Activated CD4-positive, alpha-beta T cell treated with anti-CD3 and anti-CD28 coated beads for 24 hours (primary cell): ENCODE measurements at places on chromosomes 3 and 15.

GRCh38 chr3:48560648-48561018 lies 2.9 kb downstream of the UCN2 start:
- no peak for DNase-seq

DNA sequence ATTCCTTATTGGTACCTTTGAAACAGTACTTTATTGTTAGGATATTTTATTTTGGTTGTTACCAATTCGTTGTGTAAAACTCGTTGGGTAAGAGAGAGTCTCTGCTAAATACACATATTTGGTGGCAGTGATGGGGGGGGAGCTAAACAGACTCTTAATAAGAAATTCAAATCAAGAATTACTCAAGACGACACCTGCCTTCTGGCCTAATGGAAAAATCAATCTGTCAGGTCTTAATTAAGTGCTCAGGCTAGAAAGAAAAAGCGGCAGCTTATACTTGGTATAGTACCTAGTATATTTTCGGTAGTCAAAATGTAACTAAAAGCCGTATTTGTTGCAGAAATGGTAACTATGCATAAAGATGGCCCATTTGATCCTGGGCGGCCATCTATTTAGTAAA lies 18.2 kb downstream of the FOXP1 start:
- no peak for DNase-seq

- no peak for DNase-seq
These were observed 326.1 kb upstream of the LRRFIP2 start for GRCh38 chr3:37500518-37500917.

- DNase-seq = no peak
These were observed 76.0 kb downstream of the WWTR1 start for GRCh38 chr3:149581681-149582370.

GRCh38 chr3:186268616-186269448 lies 93.2 kb downstream of the DGKG start:
- DNase-seq = no peak

GRCh38 chr3:52367891-52368880 lies 52.1 kb downstream of the DNAH1 start:
- no peak for DNase-seq

- no peak for DNase-seq
These were observed 54.1 kb downstream of the GUCA1C start for GRCh38 chr3:108899530-108899929.

- DNase-seq = no peak
These were observed 8.4 kb upstream of the GSK3B start for GRCh38 chr3:120102674-120103073.

DNA sequence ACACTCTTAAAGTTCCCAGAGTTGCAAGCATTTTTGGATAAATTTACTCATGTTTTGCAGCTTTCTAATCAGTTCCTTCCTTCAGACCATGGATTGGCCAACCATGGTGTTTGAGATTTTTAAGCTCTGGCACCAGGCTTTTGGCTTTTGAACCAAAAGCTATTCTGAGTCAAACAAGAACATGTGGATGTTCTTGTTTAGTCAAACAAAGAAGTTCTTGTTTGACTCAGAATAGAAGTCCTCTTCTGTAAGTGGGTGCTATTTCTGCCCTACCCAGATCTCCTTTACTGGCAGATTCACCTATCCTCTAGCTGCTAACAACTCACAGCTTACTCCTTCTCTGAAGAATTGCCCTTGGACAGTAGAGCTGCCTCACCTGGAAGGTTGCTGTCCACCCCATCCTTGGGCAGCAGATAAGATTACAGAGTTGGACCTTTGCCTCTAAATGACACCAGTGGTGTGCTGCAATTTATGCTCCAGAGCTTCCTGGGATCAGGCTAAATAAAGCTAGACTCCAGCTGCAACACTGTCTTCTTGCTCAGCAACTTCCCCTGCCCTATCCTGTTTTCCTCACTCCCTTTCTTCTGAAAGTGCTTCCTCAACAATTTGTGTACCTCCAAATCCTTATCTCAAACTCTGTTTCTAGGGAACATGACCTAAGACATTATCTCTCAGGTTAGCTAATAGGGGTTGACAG lies 65.6 kb downstream of the COL6A6 start:
- DNase-seq = no peak

GRCh38 chr3:50674349-50675178 lies at the start of gene DOCK3:
Gene DOCK3 (plus strand): TSS chr3:50674927. CDS start chr3:50675264, 337 bp downstream.
- no peak for DNase-seq

- DNase-seq = no peak
These were observed 50.2 kb downstream of the CHDH start for GRCh38 chr3:53795789-53796560.

GRCh38 chr15:89175617-89176191 lies 45.7 kb downstream of the RLBP1 start:
- no peak for DNase-seq
